ENCODE measurements at places on chromosomes 4 and X. TPM values are rescaled to one million over a fixed set of nuclear protein-coding genes. Genes with fewer than 3 reads are reported as not detected.
A peak's percentile ranks its signal among the peaks of the same experiment; 100 is the strongest.

The GAGE13 gene
- not detected for total RNA-seq

The LRPAP1 gene
- total RNA-seq: 86.8 TPM

GRCh38 chr4:23392860-23393458, 496.9 kb downstream of the PPARGC1A start:
- H3K27ac ChIP-seq: no peak overlapping the region
- H3K27me3 ChIP-seq: no peaks in the 10 kb centered on the region
- H3K36me3 ChIP-seq: no peaks in the 10 kb centered on the region
- H3K4me1 ChIP-seq: no peaks in the 10 kb centered on the region
- no peak overlapping the region for H3K4me3 ChIP-seq
- no peak for DNase-seq

DNA sequence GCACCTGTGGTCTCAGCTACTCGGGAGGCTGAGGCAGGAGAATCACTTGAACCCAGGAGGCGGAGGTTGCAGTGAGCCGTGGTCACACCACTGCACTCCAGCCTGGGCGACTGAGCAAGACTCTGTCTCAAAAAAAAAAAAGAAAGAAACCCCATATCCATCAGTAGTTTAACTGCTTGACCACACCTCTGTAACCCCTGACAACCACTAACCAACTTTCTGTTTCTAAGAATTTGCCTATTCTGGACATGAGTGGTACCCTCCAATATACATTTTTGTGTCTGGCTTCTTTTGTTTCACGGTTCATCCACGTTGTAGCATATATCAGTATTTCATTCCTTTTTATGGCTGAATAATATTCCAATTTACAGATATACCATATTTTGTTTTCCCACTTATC, 9.1 kb downstream of the PPAT start:
- H3K4me1 ChIP-seq: no peaks in the 10 kb centered on the region
- H3K4me3 ChIP-seq: no peak overlapping the region
- no peaks in the 10 kb centered on the region for H3K27me3 ChIP-seq
- no peak for DNase-seq

DNA sequence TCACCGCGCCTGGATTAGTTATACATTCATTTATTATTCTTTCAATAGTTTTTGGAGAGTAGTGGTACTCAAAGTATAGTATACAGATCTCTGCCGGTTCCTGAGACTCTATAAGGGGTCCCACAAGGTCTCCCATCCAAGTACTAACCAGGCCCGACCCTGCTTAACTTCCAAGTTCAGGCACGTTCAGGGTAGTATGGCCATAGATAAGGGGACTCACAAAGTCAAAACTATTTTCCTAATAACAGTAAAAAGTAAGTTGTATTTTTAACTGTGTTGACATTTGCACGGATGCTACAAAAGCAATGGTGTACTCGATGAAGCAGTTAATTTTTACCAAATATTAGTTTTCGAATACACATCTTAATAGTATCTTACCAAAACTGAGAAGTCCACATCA, 84.4 kb upstream of the STK26 start:
- no peak overlapping the region for H3K4me3 ChIP-seq
- H3K27me3 ChIP-seq: peaks cover 3% of the 10 kb centered on the region
- no peaks in the 10 kb centered on the region for H3K4me1 ChIP-seq
- H3K36me3 ChIP-seq: no peaks in the 10 kb centered on the region
- no peak overlapping the region for H3K27ac ChIP-seq

- H3K4me1 ChIP-seq: no peaks in the 10 kb centered on the region
- H3K4me3 ChIP-seq: no peak overlapping the region
- no peak for DNase-seq
- no peak overlapping the region for H3K27ac ChIP-seq
- H3K27me3 ChIP-seq: no peaks in the 10 kb centered on the region
- H3K36me3 ChIP-seq: no peaks in the 10 kb centered on the region
These were observed 51.6 kb downstream of the BMP15 start for GRCh38 chrX:50962156-50962555.

- no peaks in the 10 kb centered on the region for H3K4me1 ChIP-seq
- DNase-seq: peak; percentile 2
- no peaks in the 10 kb centered on the region for H3K27me3 ChIP-seq
- H3K4me3 ChIP-seq: no peak overlapping the region
- H3K27ac ChIP-seq: no peak overlapping the region
- no peaks in the 10 kb centered on the region for H3K36me3 ChIP-seq
These were observed 1153.8 kb downstream of the STIM2 start for GRCh38 chr4:28014469-28014868.

DNA sequence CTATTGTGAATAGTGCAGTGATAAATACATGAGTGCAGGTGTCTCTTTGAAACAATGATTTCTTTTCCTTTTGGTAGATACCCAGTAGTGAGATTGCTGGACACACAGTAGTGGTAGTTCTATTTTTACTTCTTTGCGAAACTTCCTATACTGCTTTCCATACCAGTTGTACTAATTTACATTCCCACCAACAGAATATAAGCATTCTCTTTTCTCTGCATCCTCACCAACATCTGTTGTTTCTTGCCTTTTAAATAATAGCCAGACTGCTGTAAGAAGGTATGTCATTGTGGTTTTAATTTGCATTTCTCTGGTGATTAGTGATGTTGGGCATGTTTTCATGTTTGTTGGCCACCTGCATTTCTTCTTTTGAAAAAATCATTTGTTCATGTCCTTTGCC, 105.9 kb downstream of the COL4A6 start:
- H3K27ac ChIP-seq: no peak overlapping the region
- H3K27me3 ChIP-seq: no peaks in the 10 kb centered on the region
- H3K4me3 ChIP-seq: no peak overlapping the region
- DNase-seq: no peak
- no peaks in the 10 kb centered on the region for H3K36me3 ChIP-seq

GRCh38 chrX:29478336-29479069, 736.9 kb upstream of the MAGEB2 start:
- H3K4me1 ChIP-seq: no peaks in the 10 kb centered on the region
- no peaks in the 10 kb centered on the region for H3K27me3 ChIP-seq
- no peaks in the 10 kb centered on the region for H3K36me3 ChIP-seq
- H3K27ac ChIP-seq: no peak overlapping the region
- no peak overlapping the region for H3K4me3 ChIP-seq
- DNase-seq: peak; percentile 1

DNA sequence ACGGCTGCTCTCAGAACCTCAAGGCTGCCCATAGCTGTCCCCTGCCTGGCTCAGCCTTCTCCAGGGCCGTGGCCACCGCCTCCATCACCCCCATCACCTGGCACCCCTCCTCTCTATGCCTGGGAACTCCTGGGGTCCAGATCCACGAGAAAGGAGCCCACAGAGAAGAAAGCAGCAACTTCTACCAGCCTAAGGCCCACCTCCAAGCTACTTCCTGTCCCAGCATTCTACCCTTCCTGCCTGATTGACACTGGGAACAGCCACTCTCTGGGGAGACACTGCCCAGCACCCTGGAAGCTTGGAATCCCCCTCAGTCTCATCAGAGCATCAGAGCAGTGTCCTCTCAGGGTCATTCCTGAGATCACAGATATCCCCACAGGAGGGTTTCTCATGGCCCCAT, 36.9 kb upstream of the PROM1 start:
- no peaks in the 10 kb centered on the region for H3K36me3 ChIP-seq
- no peak overlapping the region for H3K4me3 ChIP-seq
- H3K27me3 ChIP-seq: no peaks in the 10 kb centered on the region
- DNase-seq: no peak

GRCh38 chr4:181688432-181688831, 554.8 kb upstream of the TENM3 start:
- no peak overlapping the region for H3K27ac ChIP-seq
- H3K27me3 ChIP-seq: no peaks in the 10 kb centered on the region
- no peaks in the 10 kb centered on the region for H3K4me1 ChIP-seq
- DNase-seq: no peak
- no peak overlapping the region for H3K4me3 ChIP-seq

- peaks cover 14% of the 10 kb centered on the region for H3K4me1 ChIP-seq
- no peak overlapping the region for H3K4me3 ChIP-seq
- H3K27ac ChIP-seq: no peak overlapping the region
- no peaks in the 10 kb centered on the region for H3K36me3 ChIP-seq
These were observed 42.0 kb upstream of the PROM1 start for GRCh38 chr4:16125571-16126445.

- H3K4me1 ChIP-seq: no peaks in the 10 kb centered on the region
- no peak overlapping the region for H3K27ac ChIP-seq
- no peaks in the 10 kb centered on the region for H3K36me3 ChIP-seq
- no peak for DNase-seq
These were observed 427.7 kb upstream of the MAGEB2 start for GRCh38 chrX:29787656-29788055.

DNA sequence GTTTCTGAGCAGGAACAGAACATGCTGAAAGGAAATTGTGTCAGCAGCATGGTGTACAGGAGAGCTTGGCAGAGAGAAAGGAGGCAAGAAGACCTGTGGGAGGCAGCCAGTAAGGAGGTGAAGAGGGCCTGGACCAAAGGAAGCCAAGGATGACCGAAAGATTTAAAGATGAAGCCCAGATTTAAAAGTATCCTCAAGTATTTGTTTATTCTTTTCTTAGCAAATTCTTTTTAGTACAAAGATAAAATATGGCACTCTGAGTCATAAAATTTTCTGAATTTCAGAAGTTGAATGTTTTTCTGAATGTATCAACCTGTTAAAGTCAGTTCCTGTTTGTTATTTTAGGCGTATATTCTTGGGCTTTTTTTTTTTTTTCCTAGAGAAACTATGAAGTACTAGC, 3.5 kb downstream of the PKD2 start:
- H3K27ac ChIP-seq: no peak overlapping the region
- no peak for DNase-seq
- H3K36me3 ChIP-seq: no peaks in the 10 kb centered on the region
- peaks cover 15% of the 10 kb centered on the region for H3K4me1 ChIP-seq
- H3K27me3 ChIP-seq: peaks cover 8% of the 10 kb centered on the region
- H3K4me3 ChIP-seq: no peak overlapping the region

DNA sequence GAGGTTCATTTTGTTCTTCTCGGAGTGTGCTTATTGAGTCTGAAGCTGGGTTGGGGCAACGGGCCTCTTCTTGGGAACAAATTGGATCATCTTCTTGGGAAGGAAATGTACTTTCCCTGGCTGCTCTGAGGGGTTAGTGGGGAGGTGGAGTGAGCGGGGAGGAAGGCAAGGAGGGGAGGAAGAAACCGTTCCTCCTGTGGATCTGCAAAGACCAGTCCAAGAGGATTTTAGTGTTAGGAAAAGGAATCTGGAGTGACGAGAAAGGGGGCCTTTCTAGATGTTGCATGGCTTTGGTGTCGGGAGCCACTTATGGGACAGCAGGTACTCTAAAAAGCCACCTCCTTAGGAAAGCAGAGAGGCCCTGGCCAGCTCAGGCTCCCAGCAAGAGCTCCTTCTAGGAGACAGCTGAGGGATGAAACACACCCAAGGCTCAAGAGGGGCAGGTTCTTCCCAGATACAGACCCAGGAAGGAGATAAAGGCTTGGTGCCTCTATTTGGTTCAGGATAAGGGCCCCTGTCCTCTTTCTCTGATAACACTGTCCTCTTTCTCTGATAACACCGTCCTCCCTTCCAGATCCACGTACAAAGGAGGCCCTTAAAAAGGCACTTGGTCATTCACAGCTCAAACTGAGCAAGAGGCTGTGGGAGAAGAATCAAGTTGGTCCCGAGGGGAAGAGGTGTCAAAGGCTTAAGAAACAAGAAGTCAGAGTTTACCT, 451 bp downstream of the SOD3 start:
- H3K4me3 ChIP-seq: no peak overlapping the region
- H3K27ac ChIP-seq: no peak overlapping the region
- no peaks in the 10 kb centered on the region for H3K4me1 ChIP-seq
- DNase-seq: no peak
- no peaks in the 10 kb centered on the region for H3K36me3 ChIP-seq

- no peak overlapping the region for H3K4me3 ChIP-seq
- DNase-seq: no peak
- no peaks in the 10 kb centered on the region for H3K36me3 ChIP-seq
- H3K4me1 ChIP-seq: no peaks in the 10 kb centered on the region
- no peak overlapping the region for H3K27ac ChIP-seq
These were observed 54.8 kb upstream of the SRD5A3 start for GRCh38 chr4:55291227-55291640.

DNA sequence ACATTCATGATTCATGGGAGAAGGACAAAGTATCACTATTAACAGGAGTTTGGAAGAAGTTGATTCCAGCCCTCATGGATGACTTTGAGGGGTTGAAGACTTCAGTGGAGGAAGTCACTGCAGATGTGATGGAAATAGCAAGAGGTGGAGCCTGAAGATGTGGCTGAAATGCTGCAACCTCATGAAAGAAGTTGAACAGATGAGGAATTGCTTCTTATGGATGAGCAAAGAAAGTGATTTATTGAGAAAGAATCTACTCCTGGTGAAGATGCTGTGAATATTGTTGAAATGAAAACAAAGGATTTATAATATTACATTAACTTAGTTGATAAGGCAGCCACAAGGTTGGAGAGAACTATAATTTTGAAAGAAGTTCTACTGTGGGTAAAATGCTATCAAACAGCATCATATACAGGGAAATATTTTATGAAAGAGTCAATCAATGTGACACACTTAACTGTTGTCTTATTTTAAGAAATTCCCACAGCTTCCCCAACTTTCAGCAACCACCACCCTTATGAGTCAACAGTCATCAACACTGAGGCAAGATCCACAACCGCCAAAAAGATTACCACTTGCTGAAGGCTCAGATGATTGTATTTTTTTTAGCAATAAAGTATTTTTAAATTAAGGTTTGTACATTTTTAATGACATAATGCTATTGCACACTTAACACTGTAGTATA, 302.6 kb downstream of the CBLL2 start:
- no peak overlapping the region for H3K4me3 ChIP-seq
- no peak for DNase-seq
- no peaks in the 10 kb centered on the region for H3K4me1 ChIP-seq
- no peak overlapping the region for H3K27ac ChIP-seq
- H3K27me3 ChIP-seq: no peaks in the 10 kb centered on the region
- H3K36me3 ChIP-seq: no peaks in the 10 kb centered on the region

DNA sequence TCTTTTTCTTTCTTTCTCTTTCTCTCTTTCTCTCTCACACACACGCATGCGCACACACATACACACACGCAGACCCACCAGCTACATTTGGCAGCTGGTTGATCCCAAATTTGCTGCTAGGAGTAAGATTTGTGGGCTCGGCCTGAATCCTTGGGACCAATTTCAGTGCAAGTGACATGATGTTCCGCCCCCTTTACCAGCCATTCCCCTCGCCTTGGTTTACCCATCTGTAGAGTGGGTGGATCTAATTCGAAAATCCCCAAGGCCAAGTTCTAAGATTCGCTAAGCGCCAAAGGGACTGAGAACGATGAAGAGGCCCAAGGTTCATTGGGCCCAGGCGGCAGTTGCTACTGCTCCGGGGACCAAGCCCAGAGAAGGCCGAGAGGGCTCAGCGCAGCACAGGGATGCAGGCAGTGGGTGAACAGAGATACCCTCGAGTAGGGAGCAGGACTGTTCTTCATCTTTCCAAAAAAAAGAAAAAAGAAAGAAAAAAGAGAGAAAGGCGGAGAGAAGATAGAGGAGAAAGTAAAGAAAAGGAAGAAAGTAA, 5.8 kb downstream of the NKX3-2 start:
- no peak for DNase-seq
- H3K27ac ChIP-seq: no peak overlapping the region
- H3K36me3 ChIP-seq: no peaks in the 10 kb centered on the region
- peaks cover 44% of the 10 kb centered on the region for H3K4me1 ChIP-seq
- no peak overlapping the region for H3K4me3 ChIP-seq
- H3K27me3 ChIP-seq: no peaks in the 10 kb centered on the region

- no peaks in the 10 kb centered on the region for H3K27me3 ChIP-seq
- H3K4me3 ChIP-seq: no peak overlapping the region
- H3K27ac ChIP-seq: no peak overlapping the region
- no peaks in the 10 kb centered on the region for H3K36me3 ChIP-seq
- no peak for DNase-seq
These were observed 156.8 kb upstream of the SFRP2 start for GRCh38 chr4:153945704-153946103.

GRCh38 chrX:40006106-40007017, 91.4 kb downstream of the BCOR start:
- peaks cover 48% of the 10 kb centered on the region for H3K4me1 ChIP-seq
- H3K4me3 ChIP-seq: peak overlapping the region; percentile 7
- H3K27me3 ChIP-seq: peaks cover 5% of the 10 kb centered on the region
- peak; percentile 52 for DNase-seq
- no peak overlapping the region for H3K27ac ChIP-seq
- no peaks in the 10 kb centered on the region for H3K36me3 ChIP-seq

All from B cell (primary cell).